Stimulated activated CD8-positive, alpha-beta memory T cell treated with anti-CD3 and anti-CD28 coated beads, Interleukin-4, amount 100 ng/mL, for 4 hours (primary cell): ENCODE measurements at places on chromosomes 5 and 9.

- no peak for DNase-seq
These were observed 42.7 kb upstream of the IRX4 start for GRCh38 chr5:1925111-1926070.

DNA sequence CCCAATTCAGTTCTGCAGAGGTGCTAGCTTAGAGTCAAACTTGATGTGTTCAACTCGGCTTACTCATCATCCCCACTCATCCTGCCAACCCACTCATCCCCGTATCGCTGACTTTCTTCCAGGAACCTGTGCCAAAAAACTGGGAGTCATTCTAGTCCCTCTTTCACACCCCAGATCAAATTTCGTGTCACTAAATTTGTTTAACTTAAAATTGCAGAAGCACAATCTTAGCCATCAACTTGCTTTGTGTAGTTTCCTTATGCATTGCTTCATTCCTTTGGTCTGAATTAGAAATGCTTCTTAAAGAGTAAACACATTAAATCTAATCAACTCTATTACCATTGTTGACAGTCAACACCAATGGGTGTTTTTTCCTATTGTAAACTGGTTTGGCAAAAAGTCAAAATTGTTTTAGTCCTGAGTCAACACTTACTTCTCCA lies 162.4 kb downstream of the TTC39B start:
- no peak for DNase-seq

DNA sequence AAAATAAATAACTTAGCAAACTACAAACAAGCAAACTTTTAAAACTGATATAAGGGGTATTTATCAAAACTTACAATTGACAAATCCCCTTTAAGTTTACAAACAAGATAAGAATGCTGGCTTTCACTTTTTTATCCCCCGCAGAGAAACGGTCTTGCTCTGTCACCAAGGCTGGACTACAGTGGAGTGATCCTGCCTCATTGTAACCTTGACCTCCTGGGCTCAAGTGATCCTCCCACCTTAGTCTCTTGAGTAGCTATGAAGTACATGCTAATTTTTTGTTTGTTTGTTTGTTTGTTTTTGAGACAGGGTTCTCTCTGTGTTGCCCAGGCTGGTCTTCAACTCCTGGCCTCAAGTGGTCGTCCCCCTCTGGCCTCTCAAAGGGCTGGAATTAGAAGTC lies 9.0 kb upstream of the NIPSNAP3A start:
- DNase-seq = no peak

- no peak for DNase-seq
These were observed 109.2 kb downstream of the PSAT1 start for GRCh38 chr9:78406146-78406545.

DNA sequence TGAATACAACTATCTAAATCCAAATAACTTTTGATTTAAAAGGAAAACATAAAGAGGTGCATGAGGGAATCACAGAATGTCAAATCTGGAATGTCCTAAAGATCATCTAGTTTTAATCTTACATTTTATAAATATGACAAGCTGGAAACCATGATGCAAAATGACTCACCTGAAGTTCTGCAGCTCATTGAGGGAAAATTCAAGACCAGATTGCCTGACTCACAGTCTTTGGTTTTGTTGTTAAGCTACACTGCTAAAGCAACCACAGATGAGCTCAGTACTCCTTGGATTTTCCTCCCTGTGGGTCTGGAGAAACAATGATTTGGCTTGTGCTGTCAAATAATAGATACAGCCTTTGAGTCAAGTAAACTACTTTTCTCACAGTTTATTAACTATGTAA lies 19.1 kb upstream of the EDIL3 start:
- no peak for DNase-seq

- no peak for DNase-seq
These were observed 227.5 kb downstream of the CACNA1B start for GRCh38 chr9:138105123-138105415.

GRCh38 chr5:130715541-130715940 lies 449.5 kb downstream of the HINT1 start:
- DNase-seq = no peak

- no peak for DNase-seq
These were observed 84.1 kb downstream of the FEM1C start for GRCh38 chr5:115460472-115460871.

DNA sequence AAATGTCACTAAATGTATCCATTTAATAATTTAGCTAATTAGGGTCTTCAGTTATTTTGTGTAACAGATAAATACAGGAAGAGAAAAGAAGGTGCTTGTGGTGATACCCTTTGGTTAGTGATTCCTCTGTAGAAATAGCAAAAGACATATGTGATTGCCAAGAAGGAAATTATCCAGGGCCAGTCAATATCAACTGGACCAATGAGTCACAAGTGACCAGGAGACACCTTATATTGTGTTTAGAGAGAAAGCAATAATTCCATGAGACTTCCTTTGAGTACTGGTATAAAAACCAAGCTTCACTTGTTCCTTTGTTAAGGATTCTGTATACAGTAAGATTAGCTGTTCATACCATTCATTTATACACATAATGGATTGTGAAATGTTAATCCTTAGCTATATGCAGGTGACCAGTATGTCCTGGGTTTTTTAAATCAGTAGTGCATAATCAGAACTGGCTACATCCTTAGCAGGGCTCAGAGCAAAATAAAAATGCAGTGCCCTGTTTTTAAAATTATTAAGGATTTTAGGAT lies 11.7 kb upstream of the F2R start:
- DNase-seq = no peak

GRCh38 chr9:109176963-109177362 lies 9.9 kb upstream of the FRRS1L start:
- no peak for DNase-seq

DNA sequence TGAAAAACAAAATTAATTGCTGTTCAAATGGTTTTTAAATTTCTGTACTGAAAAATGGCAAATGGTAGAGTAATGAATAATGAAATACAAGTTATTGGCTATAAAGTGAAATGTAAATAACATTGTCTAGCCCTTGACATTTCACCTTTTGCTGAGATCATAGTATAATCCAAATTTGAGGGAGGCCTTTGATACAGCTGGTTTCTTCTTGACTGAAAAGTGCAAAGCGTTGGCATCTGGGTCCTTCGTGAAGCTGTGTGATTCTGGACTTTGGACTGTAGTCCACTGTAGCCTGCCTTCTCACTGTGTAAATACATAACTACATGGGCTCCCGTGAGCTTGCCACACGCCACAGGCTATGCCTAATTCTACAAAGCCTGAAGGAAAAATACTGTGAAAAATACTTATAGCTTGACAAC lies 52.3 kb downstream of the ARHGEF28 start:
- no peak for DNase-seq

DNA sequence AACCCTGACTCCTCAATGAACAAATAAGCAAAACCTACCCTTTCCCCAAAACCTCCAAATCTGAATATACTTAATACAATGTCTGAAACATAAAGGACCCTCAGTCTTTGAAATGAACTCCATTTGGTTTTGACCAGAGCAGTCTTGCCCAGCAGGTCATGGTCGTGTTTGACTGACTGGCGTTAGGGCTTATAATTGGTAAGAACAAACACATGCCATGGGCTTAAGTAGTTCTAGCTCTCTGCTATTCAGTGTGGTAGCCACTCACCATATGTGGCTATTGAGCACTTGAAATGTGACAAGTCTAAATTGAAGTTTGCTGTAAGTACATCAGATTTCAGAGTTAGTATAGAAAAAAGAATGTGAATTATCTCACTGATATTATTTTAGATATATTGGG lies 42.1 kb downstream of the LRRTM2 start:
- DNase-seq = no peak

DNA sequence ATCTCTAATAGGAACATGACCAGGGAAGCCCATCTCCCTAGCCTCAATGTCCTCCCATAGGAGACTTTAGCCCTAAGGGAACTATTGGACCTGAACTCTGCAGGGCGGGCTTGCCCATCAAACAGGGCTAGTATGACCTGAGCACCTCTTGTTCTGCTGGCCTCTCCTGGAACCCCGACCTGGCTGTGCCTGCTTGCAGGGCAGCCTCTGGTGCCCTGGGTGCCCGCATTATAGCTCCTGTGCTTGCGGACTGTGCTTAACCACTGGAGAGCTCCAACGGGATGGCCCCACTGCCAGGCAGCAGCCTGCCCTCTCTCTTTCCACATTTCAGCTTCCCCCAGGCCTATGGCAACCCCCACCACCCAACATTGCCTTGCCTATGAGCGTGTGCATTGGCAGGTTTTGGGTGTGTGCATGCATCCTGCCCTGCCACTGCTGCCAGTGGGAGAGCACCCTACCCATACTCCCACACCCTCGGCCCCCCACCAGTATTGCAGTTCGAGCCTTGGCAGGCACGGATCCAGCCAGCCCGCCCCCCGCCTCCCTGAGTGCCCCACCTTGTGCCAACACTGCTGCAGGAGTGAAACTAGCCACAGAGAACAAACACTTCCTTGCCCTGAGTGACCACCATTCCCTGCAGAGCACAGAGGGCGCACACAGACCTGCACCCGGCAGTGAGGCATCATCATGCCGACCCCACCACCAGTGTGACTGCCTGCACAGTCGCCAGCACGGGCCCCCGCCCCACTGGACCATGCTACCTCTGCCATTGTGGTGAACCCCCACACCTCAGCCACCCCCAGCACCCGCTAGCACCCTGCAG lies 1123.8 kb upstream of the CDH6 start:
- no peak for DNase-seq

GRCh38 chr9:129321286-129322021 lies 143.4 kb upstream of the IER5L start:
- no peak for DNase-seq

GRCh38 chr5:132479111-132479951 lies 11.2 kb downstream of the IRF1 start:
- no peak for DNase-seq

DNA sequence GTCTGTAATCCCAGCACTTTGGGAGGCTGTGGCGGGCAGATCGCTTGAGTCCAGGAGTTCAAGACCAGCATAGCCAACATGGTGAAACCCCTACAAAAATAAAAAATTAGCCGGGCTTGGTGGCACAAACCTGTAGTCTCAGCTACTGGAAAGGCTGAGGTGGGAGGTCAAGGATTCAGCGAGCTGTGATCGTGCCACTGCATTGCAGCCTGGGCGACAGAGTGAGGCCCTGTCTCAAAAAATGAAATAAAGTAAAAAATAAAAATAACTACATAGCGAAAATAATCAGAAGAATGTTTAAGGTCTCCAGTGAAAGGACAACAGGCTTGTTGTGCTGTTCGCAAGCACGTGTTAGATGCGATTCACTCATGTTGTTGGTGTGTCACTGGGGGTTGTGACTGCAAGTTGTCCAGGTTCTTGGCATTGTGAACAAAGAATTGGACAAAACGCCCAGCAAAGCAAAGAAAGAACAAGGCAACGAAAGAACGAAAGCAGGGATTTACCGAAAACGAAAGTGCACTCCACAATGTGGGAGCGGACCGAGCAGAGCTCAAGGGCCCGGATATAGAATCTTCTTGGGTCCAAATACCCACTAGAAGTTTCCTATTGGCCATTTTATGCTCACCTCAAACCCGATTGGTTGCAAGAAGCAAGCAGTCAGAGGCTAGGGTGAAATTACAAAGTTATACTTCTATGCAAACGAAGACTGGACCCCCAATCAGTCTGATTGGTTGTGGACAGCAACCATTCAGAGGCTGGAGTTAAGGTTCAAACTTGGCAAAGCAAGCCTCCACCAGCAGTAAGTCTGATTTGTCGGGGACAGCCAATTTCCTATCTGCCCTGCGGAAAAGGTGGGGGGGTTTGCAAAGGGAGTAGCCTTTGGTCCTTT lies 844 bp upstream of the MCCC2 start:
- no peak for DNase-seq

- DNase-seq = no peak
These were observed 2171.9 kb upstream of the WWC1 start for GRCh38 chr5:166119506-166119905.

- no peak for DNase-seq
These were observed 17.7 kb downstream of the S1PR3 start for GRCh38 chr9:89008744-89009545.

- no peak for DNase-seq
These were observed 186.7 kb downstream of the MSX2 start for GRCh38 chr5:174911118-174911517.

DNA sequence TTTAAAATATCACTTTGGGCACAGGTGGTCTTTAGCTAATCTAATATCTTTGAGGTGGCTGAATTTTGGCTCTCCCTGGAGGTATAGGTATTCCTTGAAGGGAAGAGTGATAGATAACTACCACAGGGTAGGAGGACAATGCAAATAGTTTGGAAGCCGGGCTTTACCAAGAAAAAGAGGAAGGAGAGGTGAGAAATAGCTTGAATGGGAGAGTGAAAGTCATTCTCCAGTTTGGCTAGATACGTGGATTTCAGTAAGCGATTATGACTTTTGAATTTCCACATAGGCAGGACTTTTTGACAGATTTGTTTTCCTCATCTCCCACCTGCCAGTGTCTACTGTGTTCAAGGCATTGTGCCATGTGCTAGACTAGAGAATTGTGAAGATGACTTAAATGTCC lies 45.5 kb downstream of the RASA1 start:
- no peak for DNase-seq

DNA sequence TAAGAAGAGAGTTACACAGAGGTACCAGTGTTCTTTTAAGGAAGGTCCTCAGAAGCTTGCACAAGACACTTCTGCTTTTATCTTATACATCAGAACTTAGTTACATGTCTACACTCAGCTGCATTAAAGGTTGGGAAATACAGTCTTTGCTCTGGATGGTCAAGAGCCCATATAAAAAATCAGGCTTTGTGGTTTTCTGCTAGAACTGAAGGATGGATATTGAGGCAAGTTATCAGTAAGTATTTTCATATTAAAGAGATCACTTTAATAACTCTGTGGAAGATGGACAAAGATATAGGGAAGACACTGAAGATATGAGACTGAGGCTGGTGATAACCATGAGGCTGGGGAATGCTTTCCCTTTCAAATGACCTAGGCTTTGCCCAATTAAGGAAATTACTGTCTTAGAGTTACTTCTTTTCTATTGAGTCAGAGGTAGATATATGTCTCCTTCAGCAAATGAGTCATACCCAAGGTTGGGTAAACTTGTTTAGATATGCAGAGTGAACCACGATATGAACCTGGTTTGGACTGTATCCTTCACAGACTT lies 87.0 kb upstream of the TNC start:
- DNase-seq = no peak

DNA sequence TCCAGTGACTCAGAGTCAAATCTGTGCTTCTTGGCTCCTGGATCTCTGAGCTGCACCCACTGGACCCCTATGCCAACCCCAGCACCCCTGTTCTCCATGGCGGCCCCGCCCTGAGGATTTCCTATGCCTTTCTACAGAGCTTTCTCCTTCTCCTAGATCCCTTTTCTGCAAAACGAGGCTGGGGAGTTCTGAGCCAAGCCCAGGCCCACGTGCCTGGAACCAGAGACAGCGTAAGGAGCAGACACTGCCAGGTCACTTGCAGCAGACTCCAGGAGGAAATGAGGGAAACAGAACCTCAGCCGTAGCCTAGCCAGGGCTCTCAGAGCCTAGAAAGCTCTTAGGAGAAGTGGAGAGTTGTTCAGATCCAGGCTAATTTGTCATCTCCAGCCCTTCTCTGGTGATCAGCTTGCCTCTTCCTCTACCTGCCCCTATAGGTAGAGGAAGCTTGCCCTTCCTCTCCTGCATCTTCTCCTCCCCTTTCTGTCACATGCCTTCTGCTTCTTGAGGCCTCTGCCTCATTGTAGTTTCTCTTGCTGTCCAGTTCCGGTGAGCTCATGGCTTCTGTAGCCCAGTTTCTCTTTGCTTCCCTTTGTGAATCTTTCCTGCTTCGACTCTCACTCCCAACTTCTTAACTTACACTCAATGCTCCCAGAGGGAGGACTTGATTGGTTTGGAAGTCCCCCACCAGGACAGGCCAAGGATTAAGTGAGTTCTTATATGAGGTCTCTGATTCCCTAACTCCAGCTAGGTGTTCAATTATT lies 163.4 kb downstream of the RGS3 start:
- DNase-seq = no peak
